GM23248 (cell line): ENCODE measurements at places on chromosomes 5 and 9. TPM values are rescaled to one million over a fixed set of nuclear protein-coding genes. Genes with fewer than 3 reads are reported as not detected.

DNA sequence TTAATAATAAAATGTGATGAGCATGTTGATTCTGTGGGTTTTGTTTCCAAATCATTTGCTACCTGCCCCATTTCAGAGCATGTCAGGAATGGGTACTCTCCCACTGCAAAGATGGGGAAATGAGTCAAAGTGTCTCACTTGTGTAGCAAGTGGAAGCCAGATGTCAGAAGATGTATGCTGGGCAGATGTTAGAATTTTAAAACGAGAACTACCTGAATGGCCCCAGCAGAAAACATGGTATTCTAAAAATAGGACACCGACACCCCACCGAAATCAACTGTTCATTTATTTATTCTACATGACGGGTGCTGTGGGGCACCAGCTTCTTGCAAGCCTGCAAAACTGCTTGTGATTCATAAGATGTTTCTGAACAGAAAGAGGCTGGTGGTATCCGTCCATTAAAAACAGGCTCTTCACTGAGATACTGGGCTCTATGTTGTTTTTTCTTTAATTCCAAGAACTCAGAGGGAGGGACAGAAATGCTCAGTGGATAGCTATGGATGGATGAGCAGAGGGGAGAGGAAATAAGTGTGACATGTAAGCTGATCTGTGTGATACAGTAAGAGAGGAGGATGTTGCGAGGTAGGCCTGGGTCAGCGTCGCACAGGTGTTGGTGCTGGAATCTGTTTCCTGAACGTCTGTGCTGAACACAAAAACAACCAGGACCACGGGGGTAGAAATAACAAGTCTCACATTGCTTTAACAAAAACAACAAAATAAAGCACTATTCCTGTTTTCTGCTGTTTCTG, 157.2 kb downstream of the EFNA5 start:
- DNase-seq: no peak

DNA sequence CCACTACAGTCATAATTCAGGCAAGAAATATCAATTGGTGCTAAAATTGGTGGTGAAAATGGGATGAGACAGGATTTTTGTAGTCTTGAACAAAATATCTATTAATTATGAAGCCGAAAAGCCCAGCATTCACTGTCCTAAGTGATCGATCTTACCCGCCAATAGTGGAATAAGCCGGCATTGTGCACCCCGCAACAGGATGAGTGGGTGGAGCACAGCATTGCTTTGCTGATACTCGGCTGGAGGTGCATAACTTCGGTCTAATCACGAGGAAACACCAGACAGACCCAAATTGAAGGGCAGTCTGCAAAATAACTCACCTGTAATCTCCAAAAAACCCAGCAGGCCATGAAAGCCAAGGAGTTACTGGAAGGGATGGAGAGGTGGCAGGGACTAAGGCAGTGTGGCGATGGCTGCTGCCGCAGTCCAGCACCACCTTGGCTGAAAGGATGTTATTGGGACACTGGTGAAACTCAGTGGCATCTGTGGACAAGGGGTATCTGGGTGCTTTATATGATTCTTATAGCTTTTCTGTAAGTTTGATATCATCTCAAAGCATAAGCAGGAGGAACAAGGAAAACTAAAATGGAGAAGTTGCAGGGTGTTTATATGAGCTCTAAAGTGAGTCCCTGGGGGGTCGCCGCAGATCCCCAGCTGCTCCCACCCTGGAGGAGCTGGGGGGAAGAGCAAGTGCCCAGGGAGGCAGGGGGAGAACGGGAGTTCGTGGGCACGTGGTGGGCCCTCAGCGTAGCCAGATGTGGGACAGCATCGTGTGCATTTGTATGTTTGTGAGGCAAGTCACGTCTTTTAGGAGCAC, 45.2 kb downstream of the AHRR start:
- no peak for DNase-seq

Gene ADGRD2
- not detected in 2 replicates for total RNA-seq

- no peak for DNase-seq
These were observed 736 bp upstream of the NKD2 start for GRCh38 chr5:1007681-1008450.

- peak; percentile 30 for DNase-seq
These were observed 174.4 kb upstream of the RGMB start for GRCh38 chr5:98599016-98599415.

Gene TPRN
- 7.8 and 14.3 TPM in 2 replicates for total RNA-seq

Gene IL4
- not detected in 2 replicates for total RNA-seq

Gene OTULINL
- 1.3 TPM in 1 of 2 replicates, not detected in the other for total RNA-seq

DNA sequence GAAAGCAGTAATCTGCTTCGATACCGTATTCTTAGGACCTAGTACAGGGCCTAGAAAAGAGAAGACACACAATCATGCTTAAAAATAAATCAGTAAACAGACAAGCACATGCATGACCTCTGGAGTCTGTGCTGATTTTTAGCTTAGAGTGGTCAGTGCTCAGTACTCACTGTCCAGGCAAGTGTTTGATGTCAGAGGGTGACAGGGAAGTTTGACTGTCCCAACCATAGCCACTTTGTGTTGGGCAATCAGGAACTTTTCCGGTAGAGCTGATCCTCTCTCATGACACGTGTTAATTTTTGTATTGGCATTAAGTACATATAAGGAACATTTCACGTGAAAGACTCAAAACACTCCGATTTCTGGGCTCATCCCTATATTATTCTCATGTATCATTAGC, 464.7 kb upstream of the KLF4 start:
- no peak for DNase-seq

DNA sequence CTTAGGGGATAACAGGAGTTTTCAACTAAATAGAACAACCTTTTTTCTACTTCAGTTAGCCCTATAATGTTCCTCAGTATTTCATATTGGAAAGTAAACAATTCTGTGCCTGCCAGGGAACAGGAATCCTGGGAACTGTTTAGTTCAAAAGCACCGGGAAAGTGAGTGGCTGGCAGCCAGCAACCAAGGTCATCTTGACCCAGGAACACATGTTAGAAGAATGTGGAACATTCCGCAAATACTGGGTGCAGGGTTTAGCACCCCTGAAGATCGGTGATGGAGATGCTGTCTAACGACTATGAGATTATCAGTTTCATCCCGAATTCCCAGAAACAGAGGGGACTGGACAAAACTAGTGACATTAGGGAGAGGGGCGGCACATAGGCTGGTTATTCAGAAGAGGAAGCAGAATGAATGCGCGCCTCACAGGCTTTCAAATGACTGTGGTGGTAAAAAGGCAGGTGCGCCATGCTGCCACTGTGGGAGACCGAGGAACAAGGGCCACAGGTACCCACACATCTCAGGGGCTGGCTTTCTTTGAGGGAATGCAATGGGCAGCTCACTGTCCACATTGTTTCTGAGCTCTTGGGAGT, 51.2 kb downstream of the IPPK start:
- no peak for DNase-seq

Gene CTXN3
- total RNA-seq: not detected in 2 replicates

- no peak for DNase-seq
These were observed 112.1 kb downstream of the ADRB2 start for GRCh38 chr5:148938522-148938882.

DNA sequence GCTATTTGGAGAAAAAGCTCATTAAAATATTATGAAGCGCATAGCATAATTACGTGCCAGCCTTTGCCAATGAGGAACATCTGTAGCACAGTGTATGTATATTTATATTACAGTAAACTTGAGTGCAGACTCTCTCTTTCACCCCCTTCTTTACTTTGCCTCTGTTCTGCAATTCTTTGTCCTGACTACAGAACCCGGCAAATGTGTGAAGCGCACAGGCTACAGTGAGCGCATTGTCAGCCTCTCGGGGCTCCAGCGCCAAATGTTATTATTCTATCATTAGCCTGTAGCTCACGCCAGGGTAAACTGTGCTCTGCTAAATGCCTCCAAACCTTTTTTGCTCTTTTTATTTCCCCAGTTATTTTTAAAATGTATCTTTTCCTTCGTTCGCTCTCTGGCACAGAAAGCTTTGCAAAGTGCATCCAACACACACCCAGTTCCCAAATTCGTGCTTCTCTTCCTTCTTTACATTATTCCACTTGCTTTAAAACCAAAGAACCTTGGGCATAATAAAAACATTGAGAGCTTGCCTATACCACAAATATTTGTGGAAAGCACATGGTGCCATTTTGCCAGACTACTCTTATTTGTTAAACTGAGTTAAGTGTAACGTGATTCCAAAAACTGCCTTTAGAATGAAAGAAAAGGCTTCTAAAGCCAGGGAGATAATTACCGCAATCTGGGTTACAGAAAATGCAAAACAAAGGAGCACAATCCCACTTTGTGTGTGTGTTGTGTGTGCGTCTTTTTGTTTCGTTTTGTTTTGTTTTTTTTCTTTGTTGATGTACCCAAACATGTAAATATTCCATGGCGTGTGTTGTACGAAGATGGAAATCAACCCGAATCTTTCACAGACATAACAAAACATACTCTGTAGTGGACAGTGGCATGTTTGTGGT, 164.1 kb upstream of the MPDZ start:
- DNase-seq: peak; percentile 24

Gene FXN
- 1.0 and 5.6 TPM in 2 replicates for total RNA-seq

GRCh38 chr9:82593501-82593900, 469.4 kb downstream of the RASEF start:
- peak; percentile 15 for DNase-seq

Gene TNFSF8
- not detected in 2 replicates for total RNA-seq

DNA sequence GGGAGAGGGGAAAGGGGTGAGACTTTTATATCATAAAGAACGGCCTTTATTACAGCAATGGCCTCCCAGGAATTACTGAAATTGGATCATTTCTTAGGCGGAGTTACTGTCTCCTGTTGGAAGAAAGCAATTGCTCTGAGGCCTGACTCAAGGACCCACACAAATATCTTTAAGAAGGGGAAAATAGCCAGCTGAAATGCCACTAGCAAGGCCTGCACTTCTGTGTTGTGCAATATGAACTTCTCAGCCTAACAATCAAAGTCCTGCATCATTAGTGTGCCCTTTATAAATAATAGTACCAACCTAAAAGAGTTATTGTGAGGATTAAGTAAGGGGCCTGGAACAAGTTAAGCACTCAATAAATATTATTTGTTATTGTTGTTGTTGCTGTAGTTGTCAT, 30.1 kb upstream of the TRIM32 start:
- DNase-seq: peak; percentile 71

Gene PCSK1
- 0.13 and 0.86 TPM in 2 replicates for total RNA-seq

Gene DRD1
- total RNA-seq: not detected in 2 replicates

DNA sequence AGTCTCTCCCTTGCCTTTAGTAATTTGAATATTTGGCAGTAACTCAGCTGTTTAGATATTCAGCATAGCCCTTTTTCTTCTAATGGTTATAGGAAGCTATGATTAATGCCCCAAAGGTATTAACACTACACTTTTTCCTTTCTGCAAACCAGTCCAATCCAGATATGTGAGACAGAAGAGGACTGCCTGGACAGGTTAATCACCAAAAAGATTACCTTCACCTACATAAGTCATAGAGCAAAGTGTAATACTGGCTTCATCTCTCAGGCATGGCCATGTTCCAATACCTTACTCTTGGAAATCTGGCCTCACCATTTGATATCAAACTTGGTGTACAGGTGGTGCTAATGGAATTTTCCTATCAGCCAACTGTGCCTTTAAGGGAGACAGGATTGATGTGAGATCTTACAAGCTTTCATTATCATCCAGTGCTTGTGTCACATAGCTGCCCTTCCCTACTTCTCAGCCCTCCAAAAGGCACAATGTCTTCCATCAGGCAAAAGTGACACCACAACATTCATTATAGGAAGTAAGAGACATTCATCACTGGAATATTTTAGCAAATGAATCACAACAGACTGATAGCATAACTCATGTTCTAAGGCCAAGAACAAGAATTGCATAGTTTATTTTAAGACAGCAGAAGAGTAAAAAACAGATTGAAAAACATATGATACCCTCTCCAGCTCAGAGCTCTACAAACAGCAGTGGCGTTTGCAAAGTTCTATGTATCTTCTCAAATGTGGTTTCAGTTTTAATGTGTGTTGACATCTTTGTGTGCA, 91.2 kb upstream of the PAM start:
- peak; percentile 23 for DNase-seq

Gene GABRA6
- total RNA-seq: not detected in 2 replicates

DNA sequence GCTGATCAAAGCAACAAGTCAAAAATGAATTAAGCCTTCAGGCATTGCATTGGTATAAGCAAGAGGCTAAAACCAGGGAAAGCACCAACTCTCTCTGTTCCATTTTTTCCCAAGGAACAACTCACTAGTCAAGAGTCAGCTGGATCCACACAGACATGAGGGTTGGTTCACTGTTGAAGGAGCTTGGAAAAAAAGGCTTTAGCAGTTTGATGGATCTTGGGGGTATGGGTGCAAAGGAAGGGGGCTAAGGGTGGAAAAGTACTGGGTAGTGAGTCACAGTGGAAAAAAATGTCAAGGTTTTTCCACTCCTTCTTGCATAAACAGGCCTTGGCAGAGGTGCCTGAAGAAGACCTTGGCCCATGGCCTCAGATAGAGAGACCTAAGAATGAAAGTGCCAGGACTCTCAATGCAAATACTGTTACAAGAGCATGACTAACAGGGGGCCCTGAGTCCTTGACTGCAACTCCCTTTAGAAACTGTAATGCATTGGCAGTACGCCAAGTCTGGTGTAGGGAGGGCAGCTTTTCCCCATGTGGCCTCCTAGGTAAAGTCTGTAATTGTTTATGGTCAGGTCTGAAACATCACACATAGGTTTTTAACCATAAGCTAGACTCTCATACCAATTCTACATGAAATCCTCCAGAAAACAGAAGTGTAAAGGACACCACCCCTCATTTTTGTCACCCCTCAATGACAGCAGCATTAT, 23.7 kb downstream of the ACTL7A start:
- peak; percentile 76 for DNase-seq

- DNase-seq: peak; percentile 86
These were observed 48.6 kb upstream of the GDNF start for GRCh38 chr5:37888476-37888875.

DNA sequence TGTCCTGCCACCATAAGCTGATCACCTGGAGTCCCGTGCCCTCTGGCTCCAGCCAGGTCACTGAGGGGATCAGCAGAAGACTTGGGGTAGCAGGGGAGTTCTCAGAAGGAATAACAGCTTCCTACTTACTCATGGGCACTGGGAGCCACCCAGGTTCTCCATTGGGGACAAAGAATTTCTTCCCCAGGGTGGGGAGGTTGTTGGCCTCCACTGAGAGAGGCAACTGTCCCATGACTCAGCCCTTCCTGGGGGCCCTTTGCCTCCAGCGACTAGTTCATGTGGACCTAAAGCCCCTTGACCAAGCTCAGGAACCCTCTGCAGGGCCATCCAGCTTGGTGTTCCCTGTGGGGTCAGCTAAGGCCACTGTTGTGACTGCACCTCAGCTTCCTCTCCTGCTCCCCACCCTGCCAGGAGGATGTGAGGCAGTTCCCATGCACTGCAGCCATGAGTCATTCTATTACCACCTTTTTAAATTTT, 175.0 kb downstream of the AUH start:
- DNase-seq: peak; percentile 79

Gene AJM1
- total RNA-seq: 0.89 and 1.4 TPM in 2 replicates

GRCh38 chr5:154318691-154319090, 127.1 kb upstream of the SAP30L start:
- DNase-seq: no peak
